ENCODE measurements at places on chromosomes 7 and 10. TPM values are rescaled to one million over a fixed set of nuclear protein-coding genes. Genes with fewer than 3 reads are reported as not detected.

GRCh38 chr7:120280743-120281142, 7.8 kb downstream of the KCND2 start:
- H3K4me3 ChIP-seq = no peak overlapping the region
- no peaks in the 10 kb centered on the region for H3K4me1 ChIP-seq
- H3K27ac ChIP-seq = no peak overlapping the region

DNA sequence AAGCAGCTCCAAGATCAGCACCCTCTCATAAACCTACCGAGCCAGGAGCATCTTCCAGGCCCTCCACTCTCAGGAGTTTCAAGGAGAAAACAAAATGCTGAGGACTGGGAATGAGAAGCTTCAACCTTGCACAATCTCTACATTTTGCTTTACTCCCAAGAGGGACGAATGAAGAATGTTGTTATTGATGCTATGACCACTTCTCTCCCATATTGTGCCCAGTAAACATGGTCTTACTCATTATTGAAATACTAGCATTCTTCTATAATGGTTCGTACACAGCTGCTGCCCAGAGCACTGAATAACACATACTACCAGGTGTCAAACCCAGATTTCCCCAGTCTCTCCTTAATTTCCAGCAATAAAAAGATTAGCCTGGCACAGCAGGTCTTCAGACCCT, 63.4 kb upstream of the BET1 start:
- H3K4me3 ChIP-seq = no peak overlapping the region
- H3K27me3 ChIP-seq = no peaks in the 10 kb centered on the region
- no peaks in the 10 kb centered on the region for H3K4me1 ChIP-seq
- H3K36me3 ChIP-seq = no peaks in the 10 kb centered on the region

- H3K27me3 ChIP-seq = no peaks in the 10 kb centered on the region
- H3K36me3 ChIP-seq = no peaks in the 10 kb centered on the region
- DNase-seq = no peak
- H3K27ac ChIP-seq = no peak overlapping the region
- H3K4me1 ChIP-seq = peaks cover under 1% of the 10 kb centered on the region
Measured at GRCh38 chr10:7258948-7259523, 151.8 kb downstream of the SFMBT2 start.

DNA sequence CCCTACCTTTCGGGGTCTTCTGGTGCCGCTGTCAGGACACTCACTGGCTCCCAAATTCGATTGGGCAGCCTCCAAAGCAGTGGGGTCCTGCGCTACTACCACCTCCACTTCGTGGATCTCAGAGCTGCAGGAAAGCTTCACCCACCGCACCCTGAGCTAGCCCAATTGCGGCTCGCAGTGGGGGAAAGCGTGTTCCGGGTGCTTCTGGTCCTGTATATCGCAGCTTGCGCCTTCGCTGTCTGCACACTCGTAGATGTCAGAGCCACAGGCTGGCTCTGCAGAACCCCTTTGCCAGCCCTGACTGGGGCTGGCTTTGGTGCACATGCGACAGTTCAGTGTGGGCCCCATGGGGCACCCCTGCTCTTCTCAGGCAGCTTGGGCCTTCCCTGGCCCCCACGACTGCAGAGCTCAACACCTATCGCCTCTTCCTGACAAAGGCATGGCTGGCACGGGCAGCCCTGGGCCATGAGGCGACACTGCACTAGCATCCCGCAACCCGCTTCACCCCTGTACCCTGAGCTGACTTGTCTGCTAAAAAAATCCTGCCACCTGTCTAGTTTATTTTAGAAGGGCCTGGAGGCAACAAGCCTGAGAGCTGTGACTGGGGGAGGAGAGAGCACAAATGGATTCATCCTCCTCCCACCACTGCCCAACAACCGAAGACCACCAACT, 78.7 kb upstream of the ABI1 start:
- no peaks in the 10 kb centered on the region for H3K4me1 ChIP-seq
- no peak overlapping the region for H3K4me3 ChIP-seq
- H3K36me3 ChIP-seq = no peaks in the 10 kb centered on the region
- H3K27me3 ChIP-seq = no peaks in the 10 kb centered on the region

DNA sequence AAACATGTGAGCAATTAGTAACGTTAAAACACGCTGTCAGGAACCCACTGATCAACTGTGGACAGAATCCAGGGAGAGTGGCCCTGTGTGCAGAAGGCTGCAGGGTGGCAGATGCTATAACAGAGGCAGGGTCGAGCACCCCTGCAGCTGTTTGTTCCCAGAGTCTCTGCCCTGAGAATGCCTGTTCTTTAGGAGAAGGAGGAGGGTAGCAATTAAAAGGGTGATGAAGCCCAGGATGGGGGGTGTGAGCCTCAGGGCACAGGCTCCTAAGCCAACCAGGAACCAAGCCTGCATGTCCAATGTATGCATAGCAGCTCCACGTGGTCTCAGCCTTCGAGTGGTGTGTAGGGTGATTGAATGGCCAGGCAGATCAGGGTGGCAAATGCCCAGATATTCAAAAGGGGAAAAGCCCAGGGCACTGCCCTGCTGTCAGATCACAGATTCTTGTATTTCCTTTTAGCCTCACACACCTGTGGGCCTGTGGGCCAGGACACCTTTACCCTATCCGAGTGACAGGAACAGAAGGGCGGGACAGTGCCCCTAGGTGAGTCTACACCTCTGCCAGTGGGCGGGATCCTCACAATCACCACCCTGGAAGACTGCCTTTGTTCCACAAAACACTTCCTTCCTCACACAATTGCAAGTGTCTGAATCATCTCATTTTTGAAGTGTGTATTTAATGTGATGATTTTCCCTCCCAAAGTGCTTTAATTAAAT, 7.3 kb downstream of the WDFY4 start:
- no peak for DNase-seq
- H3K4me1 ChIP-seq = no peaks in the 10 kb centered on the region
- H3K27ac ChIP-seq = no peak overlapping the region
- no peak overlapping the region for H3K4me3 ChIP-seq
- no peaks in the 10 kb centered on the region for H3K27me3 ChIP-seq

GRCh38 chr10:14022052-14022451, 308.7 kb downstream of the FRMD4A start:
- H3K27me3 ChIP-seq = no peaks in the 10 kb centered on the region
- H3K27ac ChIP-seq = no peak overlapping the region
- no peak overlapping the region for H3K4me3 ChIP-seq

DNA sequence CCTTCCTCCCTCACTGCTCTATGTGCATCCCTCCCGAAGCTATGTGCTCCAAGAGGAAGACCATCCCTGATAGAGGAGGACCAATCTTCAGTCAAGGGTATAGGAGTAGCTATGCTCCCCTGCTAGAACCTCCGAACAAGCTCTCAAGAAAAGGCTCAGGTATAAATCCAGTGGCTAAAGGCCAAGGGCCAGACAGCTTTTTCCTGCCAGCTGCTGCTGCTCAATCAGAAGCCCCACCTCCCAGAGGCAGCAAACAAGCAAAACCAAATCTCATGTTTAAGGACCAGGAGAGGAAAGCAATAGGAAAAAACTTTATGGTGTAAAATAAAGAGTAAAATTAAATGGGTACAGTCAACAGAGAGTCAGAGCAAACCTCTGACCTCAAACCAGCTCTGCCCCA, 187.2 kb downstream of the FGFR2 start:
- H3K27ac ChIP-seq = no peak overlapping the region
- H3K4me3 ChIP-seq = no peak overlapping the region
- H3K27me3 ChIP-seq = no peaks in the 10 kb centered on the region

DNA sequence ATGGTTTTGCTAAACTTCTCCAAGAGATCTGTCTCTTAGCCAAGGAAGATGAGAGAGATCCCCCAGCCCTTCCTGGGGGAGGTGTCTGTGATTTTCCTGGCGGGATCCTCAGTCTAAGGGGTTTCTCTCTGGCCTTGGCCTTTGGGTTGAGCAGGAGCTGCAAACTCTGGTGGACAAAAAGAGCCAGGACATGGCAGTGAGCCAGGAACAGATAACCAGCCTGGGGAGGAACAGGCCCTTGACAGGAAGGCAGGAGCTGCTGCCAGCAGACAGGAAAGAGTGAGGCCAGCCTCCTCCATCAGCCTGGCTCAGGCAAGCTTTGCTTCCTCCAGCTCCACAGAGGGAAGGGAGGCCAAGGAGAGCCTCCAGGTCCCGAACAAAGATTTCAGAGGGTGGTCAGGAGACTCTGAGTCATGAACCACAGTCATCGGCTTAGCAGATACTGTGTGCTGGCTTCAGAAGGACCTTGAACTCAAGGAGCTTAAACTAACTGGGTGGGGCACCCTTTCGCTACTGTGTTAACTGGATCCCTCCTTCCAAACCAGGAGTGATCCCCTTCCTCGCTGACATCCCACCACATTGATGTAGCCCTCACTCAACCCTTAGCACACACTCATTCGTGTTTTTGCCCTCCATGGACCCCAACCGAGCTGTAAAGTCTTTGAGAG, 34.7 kb downstream of the DDIT4 start:
- H3K4me3 ChIP-seq = no peak overlapping the region
- no peaks in the 10 kb centered on the region for H3K27me3 ChIP-seq
- no peak overlapping the region for H3K27ac ChIP-seq
- peaks cover 6% of the 10 kb centered on the region for H3K4me1 ChIP-seq
- H3K36me3 ChIP-seq = no peaks in the 10 kb centered on the region

- peaks cover 7% of the 10 kb centered on the region for H3K4me1 ChIP-seq
- no peak overlapping the region for H3K4me3 ChIP-seq
- no peaks in the 10 kb centered on the region for H3K36me3 ChIP-seq
- H3K27me3 ChIP-seq = no peaks in the 10 kb centered on the region
- DNase-seq = no peak
Measured at GRCh38 chr7:82194016-82194643, 249.4 kb downstream of the CACNA2D1 start.

DNA sequence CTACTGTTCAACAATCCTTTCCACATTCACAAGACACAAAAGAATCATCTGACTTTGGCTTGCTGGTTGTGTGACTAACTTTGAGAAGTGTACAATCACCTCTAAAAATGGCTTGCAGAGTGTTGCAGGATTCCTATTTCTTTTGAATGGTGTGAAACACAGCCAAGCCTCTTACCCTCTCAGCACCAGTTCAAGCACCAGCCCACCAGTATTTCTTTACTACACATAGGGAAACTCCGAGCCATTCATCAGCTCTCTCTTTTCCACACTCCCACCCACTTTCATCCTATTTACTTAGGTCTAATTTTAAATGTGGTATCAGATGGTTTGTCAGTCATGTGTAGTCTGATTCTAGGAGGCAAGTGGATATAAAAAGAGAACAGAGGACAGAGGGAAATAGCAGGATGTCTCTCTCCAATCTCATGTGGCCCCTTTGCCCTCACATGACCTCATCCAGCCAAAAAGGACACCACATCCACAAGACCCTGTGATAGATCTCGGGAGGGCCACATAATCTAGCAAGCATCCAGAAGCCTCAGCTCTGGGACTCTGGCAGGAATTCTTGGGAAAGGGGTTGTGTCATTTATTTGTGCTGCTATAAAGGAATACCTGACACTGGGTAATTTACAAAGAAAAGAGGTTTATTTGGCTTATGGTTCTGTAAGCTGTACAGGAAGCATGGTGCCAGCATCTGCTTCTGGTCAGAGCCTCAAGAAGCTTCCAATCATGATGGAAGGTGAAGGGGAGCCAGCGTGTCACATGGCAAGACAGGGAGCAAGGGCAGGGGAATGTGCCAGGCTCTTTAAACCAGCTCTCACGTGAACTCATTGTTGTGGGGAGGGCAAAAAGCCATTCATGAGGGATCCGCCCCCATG, 66.8 kb upstream of the NEBL start:
- H3K27me3 ChIP-seq = no peaks in the 10 kb centered on the region
- DNase-seq = no peak
- peaks cover 17% of the 10 kb centered on the region for H3K4me1 ChIP-seq
- H3K36me3 ChIP-seq = no peaks in the 10 kb centered on the region

DNA sequence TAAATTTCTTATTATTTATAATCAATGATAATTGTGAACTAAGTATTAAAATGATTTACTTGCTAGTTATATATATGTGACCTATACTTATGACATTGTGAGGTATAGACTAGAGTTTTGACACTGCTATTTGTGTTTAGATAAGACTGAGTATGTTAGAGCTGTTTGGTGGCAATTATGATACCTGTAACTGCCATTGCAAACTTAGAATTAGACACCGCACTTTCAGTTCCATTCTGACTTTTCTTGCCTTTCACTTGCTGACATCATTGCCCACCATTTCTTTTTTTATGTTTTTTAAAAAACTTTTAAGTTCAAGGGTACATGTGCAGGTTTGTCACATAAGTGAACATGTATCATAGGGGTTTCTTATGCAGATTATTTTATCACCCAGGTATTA, 214.5 kb downstream of the MBL2 start:
- no peak for DNase-seq
- H3K4me1 ChIP-seq = no peaks in the 10 kb centered on the region
- no peak overlapping the region for H3K27ac ChIP-seq
- H3K27me3 ChIP-seq = no peaks in the 10 kb centered on the region
- no peak overlapping the region for H3K4me3 ChIP-seq
- no peaks in the 10 kb centered on the region for H3K36me3 ChIP-seq

- H3K4me1 ChIP-seq = peaks cover 2% of the 10 kb centered on the region
- DNase-seq = no peak
- no peaks in the 10 kb centered on the region for H3K27me3 ChIP-seq
Measured at GRCh38 chr10:30192846-30193608, 133.6 kb upstream of the JCAD start.

GRCh38 chr10:125002423-125003145, 60.7 kb downstream of the ZRANB1 start:
- H3K4me3 ChIP-seq = no peak overlapping the region
- peaks cover 22% of the 10 kb centered on the region for H3K4me1 ChIP-seq
- no peak overlapping the region for H3K27ac ChIP-seq
- no peaks in the 10 kb centered on the region for H3K36me3 ChIP-seq

GRCh38 chr10:62917475-62918238, 101.5 kb upstream of the EGR2 start:
- no peaks in the 10 kb centered on the region for H3K36me3 ChIP-seq
- H3K4me3 ChIP-seq = no peak overlapping the region
- no peaks in the 10 kb centered on the region for H3K27me3 ChIP-seq
- H3K4me1 ChIP-seq = peaks cover under 1% of the 10 kb centered on the region
- DNase-seq = no peak

DNA sequence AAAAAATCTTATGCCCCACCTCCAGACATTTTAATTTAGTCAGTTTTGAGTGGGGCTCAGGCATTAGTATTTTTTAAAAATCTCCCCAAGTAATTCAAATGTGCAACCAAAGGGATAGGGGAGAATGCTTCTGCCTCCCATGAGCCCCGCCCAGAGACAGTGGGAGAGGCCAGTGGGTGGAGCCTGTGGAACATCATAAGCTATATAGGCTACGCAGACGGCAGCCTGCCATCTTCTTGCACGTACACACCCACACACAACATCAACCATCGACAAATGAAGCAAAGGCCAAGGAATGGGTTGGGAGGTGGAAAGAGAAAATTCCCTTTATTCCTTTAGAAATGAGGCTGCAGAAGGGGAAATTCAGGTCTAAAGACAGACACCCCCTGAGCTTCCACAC, 25.2 kb downstream of the CREB3L2 start:
- DNase-seq = no peak
- no peak overlapping the region for H3K4me3 ChIP-seq
- no peaks in the 10 kb centered on the region for H3K36me3 ChIP-seq
- H3K4me1 ChIP-seq = peaks cover 40% of the 10 kb centered on the region

- no peak for DNase-seq
- H3K27ac ChIP-seq = no peak overlapping the region
- peaks cover 20% of the 10 kb centered on the region for H3K4me1 ChIP-seq
- no peaks in the 10 kb centered on the region for H3K27me3 ChIP-seq
Measured at GRCh38 chr10:17950726-17951125, 992 bp upstream of the SLC39A12 start.

The HIBADH gene
- 70.6 TPM for total RNA-seq

The LRIT1 gene
- total RNA-seq = not detected

The ZC3HAV1 gene
- 11.0 TPM for total RNA-seq
